ENCODE measurements at places on chromosomes 12 and 14.

- DNase-seq = no peak
Measured at GRCh38 chr12:69024413-69024812, 91.4 kb upstream of the CPM start.

DNA sequence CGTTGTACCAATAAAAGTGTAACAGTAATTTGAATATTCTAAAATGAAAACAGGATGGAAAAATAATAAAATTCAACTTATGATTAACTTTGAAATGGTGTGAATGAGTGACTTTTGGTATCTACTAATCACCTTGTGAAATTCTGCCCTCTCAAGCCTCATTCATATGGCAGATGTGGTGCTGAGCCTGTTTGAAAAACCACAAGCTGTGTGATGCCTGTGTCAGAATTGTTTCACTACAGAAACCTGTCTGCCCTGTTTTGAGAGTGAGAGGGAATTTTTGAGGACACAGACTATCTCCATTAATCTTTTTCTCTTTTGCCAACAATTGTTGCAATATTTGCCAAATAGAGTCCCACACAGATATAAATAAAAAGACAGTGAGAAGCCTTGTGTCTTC is 3.9 kb upstream of the RNU6-7 start:
- no peak for DNase-seq

GRCh38 chr12:34107781-34108404 is 85.6 kb downstream of the ALG10 start:
- no peak for DNase-seq

DNA sequence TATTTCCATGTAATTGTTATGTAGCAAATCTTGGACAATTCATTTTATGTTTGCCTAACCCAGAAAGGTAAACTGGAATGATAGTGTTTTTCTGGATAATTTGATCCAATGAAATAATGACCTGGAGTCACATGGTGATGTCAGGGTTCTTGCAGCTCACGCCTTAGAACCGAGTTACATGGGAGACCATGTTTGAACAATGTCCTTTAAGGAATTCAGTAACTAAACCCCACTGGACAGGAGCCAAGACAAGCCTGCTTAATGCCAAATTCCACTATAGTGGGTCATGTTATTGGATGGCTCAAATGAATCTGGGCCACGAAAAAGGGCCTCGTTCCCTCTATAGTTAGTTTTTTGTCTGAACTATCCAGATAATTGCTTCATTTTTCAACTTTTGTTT is 255.8 kb upstream of the HMGA2 start:
- DNase-seq = no peak

- no peak for DNase-seq
Measured at GRCh38 chr14:75860561-75861160, 121.1 kb downstream of the TGFB3 start.
